ENCODE measurements at places on chromosomes 16 and 17.

- no peaks in the 10 kb centered on the region for H3K27me3 ChIP-seq
- DNase-seq, result peak; percentile 53
- H3K4me1 ChIP-seq, result peaks cover 58% of the 10 kb centered on the region
- peak overlapping the region; percentile 84 for H3K27ac ChIP-seq
- no peak overlapping the region for H3K4me3 ChIP-seq
These were observed 38.2 kb downstream of the TK2 start for GRCh38 chr16:66511602-66512271.

- no peaks in the 10 kb centered on the region for H3K4me1 ChIP-seq
- H3K27ac ChIP-seq, result no peak overlapping the region
- peak; percentile 16 for DNase-seq
- H3K27me3 ChIP-seq, result no peaks in the 10 kb centered on the region
- H3K36me3 ChIP-seq, result peaks cover 76% of the 10 kb centered on the region
These were observed 11.9 kb upstream of the CLEC18A start for GRCh38 chr16:69938981-69939820.

DNA sequence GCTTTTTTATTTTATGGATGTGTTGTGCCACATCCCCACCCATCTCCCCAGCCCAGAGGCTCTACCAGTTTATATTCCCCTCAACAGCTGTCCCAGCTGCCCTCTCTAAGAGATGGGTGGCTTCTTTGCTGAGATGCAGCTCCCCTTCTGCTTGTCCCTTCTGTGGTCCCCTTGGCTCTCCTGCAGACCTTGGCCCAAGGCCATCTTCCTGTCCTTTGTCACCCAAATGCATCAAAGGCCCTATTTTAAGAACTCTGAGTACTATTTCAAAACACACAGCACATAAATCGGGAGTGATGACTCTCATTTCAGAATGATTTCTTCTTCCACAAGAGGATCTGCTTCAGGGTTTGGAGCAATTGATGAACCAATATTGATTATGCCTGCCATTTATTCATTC lies 85.3 kb downstream of the SPACA3 start:
- DNase-seq, result no peak
- no peak overlapping the region for H3K4me3 ChIP-seq
- no peak overlapping the region for H3K27ac ChIP-seq
- no peaks in the 10 kb centered on the region for H3K27me3 ChIP-seq
- no peaks in the 10 kb centered on the region for H3K4me1 ChIP-seq

DNA sequence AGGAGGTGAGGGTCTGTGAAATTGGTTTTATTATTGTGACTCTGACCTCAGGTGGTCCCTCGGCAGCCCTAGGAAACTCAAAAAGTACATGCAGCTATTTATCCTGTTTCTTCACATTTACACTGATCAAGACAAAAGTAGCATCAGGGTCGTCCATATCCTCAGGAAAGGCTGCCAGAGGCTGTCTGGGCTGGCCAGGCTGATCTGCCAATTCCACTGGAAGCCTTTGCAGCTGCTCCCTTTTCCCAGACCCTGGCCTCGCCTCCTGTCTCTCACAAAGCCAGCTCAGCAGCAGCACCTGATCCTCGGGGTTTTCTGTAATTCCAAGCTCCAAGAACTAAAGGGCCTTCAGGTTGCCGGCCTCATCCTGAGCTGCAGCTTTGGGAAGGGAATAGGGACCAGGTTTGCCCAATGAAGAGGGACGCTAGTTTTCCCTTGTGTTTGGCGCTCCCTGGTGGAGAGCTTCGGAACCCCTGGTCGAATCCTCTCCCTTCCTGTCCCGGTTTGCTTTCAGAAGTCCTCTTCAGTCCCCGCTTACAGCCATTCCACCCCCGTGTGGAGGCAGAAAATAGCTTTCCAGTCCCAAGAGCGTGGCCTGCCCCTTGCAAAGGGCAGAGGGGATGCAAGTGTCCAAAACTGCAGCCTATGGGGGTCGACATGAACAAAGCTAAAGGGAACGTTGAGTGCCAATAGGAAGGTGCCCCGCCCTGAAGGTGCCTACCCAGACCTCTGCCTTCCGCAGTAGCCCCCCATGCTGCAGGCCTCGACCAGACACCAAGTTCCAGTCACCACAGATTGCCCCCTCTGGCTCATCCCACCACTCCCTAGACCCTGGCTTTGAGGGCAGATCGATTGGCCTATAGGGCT lies 13.4 kb downstream of the MFSD6L start:
- H3K4me1 ChIP-seq, result no peaks in the 10 kb centered on the region
- no peaks in the 10 kb centered on the region for H3K36me3 ChIP-seq
- no peaks in the 10 kb centered on the region for H3K27me3 ChIP-seq
- H3K4me3 ChIP-seq, result no peak overlapping the region
- H3K27ac ChIP-seq, result no peak overlapping the region

- peaks cover 28% of the 10 kb centered on the region for H3K36me3 ChIP-seq
- no peaks in the 10 kb centered on the region for H3K27me3 ChIP-seq
These were observed 8.7 kb downstream of the CLUAP1 start for GRCh38 chr16:3509470-3509928.

GRCh38 chr16:9929836-9930235 lies 252.4 kb downstream of the GRIN2A start:
- DNase-seq, result no peak
- H3K27me3 ChIP-seq, result no peaks in the 10 kb centered on the region
- H3K27ac ChIP-seq, result no peak overlapping the region

GRCh38 chr17:81831957-81832607 lies 1.0 kb downstream of the MCRIP1 start:
- H3K27me3 ChIP-seq, result no peaks in the 10 kb centered on the region
- no peak for DNase-seq
- H3K27ac ChIP-seq, result no peak overlapping the region
- peak overlapping the region; percentile 87 for H3K4me3 ChIP-seq

- H3K4me3 ChIP-seq, result no peak overlapping the region
- H3K4me1 ChIP-seq, result no peaks in the 10 kb centered on the region
- DNase-seq, result no peak
- H3K27ac ChIP-seq, result no peak overlapping the region
- peaks cover 53% of the 10 kb centered on the region for H3K27me3 ChIP-seq
- H3K36me3 ChIP-seq, result no peaks in the 10 kb centered on the region
These were observed 751 bp upstream of the DOC2B start for GRCh38 chr17:182050-182751.

DNA sequence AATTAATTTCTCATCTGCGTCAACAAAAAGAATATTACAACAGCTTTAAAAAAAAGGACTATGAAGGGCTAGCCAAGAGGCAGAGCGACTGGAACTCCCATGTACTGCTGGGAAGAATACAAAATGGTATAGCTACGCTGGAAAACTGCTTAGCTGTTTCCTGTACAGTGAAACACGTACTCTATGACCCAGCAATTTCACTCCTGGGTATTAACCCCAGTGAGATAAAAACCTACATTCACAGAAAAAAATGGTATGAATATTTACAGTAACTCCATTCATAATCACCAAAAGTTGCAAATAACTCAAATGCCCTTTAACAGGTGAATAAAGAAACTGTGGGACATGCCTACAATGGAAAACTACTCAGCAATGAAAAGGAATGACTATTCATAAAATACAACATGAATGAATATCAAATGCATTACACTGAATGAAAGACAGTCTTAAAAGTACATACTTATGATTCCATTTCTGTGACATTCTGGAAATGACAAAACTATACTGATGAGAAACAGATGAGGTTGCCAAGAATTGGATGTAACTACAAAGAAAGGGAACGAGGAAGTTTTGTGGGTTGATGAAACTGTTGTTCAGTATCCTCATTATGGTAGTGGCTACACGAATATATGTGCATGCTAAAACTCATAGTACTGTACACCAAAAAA lies 27.6 kb downstream of the CMTM4 start:
- no peak for DNase-seq
- H3K36me3 ChIP-seq, result no peaks in the 10 kb centered on the region
- no peaks in the 10 kb centered on the region for H3K4me1 ChIP-seq
- no peak overlapping the region for H3K27ac ChIP-seq
- H3K27me3 ChIP-seq, result no peaks in the 10 kb centered on the region

- no peaks in the 10 kb centered on the region for H3K27me3 ChIP-seq
- peaks cover 27% of the 10 kb centered on the region for H3K36me3 ChIP-seq
- peak; percentile 31 for DNase-seq
- H3K4me3 ChIP-seq, result no peak overlapping the region
These were observed 67.9 kb downstream of the N4BP1 start for GRCh38 chr16:48542020-48542473.

GRCh38 chr17:10171581-10171981 lies 26.8 kb downstream of the GAS7 start:
- H3K4me1 ChIP-seq, result peaks cover 16% of the 10 kb centered on the region
- H3K4me3 ChIP-seq, result no peak overlapping the region
- DNase-seq, result no peak
- H3K36me3 ChIP-seq, result no peaks in the 10 kb centered on the region
- no peaks in the 10 kb centered on the region for H3K27me3 ChIP-seq
- no peak overlapping the region for H3K27ac ChIP-seq

DNA sequence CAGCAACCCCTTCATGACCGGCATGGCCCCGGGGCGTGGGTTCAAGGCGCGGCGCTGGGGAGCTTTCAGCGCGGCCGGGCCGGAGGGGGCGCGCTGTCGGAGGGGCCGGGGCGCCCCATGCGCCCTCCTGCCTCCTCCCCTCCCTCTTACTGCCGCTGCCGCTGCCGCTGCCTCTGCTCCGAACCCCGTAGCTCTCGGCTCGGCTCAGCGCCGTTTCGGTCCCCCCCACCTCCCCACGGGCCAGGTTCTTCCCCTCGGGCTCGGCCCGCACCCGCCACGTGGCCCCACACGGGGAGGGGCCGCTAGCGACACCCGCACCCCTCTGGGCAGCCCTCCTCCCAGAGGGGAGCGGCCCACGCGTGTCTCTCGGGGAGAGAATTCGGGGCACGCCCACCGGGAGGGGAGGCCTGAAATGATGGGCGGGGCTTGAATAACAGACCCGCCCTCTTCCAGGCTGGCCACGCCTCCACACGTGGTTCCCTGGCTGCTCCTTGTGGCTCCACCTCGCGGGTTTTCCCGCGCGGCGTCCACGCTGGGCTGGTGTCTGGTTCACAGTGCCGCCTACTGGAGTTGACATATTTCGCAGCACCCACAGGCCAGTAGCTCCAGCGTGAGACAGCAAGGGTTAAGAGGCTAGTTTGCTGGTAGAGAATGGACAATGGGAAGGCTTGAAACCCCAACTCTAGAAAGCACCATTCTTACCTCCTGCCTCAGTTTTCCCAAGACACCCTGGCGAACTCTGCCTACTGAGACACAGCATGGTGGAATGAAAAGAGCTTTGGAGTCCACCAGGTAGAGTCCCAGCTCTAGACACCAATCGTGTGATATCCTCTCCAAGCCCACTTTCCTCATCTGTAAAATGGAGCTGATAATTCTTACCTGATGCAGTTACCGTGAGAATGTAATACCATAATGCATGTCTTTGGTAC lies at the start of gene KCNH4:
TSS of gene KCNH4 (minus strand) at position 221 of the 929 bp plus-strand sequence. CDS start at position 24, 197 bp downstream.
- no peaks in the 10 kb centered on the region for H3K36me3 ChIP-seq
- peak; percentile 23 for DNase-seq
- H3K27ac ChIP-seq, result no peak within 1 kb of the TSS
- H3K27me3 ChIP-seq, result peaks cover 39% of the 10 kb centered on the region

DNA sequence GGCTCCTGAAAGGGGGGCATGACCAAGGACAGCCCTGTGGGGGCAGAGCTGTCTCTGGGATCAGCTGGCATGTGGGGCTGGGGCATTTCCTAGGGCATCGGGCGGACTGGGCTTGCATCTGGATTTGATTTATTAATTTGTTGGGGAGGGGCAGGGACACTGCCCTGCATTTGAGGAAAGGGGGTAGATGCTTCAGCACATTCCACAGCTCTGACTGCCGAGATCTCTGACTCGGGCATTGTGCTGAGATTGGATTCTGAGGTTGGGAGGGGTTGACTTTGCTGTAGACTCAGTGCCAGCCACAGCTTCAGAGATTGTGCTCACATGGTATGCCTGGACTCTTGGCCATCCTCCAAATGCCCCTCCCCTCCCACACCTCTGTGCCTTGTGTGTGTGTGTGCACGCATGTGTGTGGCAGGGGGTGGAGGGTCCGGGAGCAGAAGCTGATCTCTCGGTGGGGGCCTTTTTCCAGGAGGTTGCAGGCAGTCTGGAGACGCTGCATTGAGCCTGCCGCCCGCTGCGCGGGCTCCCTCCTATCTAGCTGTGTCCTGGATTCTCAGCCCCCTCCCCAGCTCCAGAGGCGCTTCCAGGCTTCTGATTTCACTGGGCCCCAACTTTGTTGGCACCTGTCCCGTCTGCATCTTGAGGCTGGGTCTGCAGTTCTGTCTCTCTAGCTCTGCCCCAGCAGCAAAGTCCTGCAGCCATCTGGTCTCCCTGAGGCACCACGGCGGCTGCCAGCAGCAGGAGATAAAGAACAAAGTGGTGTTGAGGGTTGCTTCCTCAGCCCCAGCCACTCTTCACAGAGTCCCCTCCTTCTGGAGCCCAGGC lies 14.9 kb downstream of the IGFBP4 start:
- peak overlapping the region; percentile 62 for H3K27ac ChIP-seq
- peak; percentile 94 for DNase-seq
- no peaks in the 10 kb centered on the region for H3K27me3 ChIP-seq
- no peak overlapping the region for H3K4me3 ChIP-seq
- peaks cover 30% of the 10 kb centered on the region for H3K36me3 ChIP-seq

DNA sequence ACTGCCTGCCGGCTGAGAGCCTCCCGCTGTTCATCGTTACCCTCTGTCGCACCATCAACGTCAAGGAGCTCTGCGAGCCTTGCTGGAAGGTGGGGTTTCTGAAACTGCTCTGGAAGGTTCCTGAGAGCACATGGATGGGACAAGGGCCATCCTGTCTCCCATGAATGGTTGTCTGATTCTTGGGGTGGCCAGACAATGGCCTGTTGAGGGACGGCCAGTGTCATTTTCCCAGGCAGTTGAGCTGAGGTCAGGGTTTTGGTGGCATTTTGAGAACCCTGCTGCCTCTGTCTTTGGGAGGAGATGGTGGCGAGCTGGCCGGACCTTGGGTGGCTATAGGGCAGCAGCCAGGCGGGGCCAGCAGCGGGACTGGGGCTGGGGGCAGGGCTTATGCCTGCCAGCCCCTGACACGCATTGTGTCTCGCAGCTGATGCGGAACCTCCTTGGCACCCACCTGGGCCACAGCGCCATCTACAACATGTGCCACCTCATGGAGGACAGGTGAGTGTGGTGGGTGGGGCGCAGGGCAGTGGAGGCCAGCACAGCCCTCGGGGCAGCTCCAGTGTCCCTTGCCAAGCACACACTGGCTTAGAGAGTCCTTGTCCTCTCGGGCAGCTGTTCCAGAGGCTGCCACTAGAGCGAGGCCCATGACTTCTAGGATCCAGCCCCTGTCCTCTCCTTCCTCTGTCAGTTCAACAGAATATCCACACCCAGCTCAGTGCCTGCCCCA lies 9.1 kb downstream of the TSC2 start:
- H3K4me1 ChIP-seq, result no peaks in the 10 kb centered on the region
- no peaks in the 10 kb centered on the region for H3K27me3 ChIP-seq
- H3K27ac ChIP-seq, result no peak overlapping the region
- DNase-seq, result no peak
- peaks cover 73% of the 10 kb centered on the region for H3K36me3 ChIP-seq

- H3K36me3 ChIP-seq, result no peaks in the 10 kb centered on the region
- H3K4me1 ChIP-seq, result peaks cover 17% of the 10 kb centered on the region
- H3K4me3 ChIP-seq, result no peak overlapping the region
- no peak overlapping the region for H3K27ac ChIP-seq
These were observed 7.9 kb upstream of the ALDH3A1 start for GRCh38 chr17:19755821-19756510.

All from SJSA1 (cell line).